ENCODE measurements at places on chromosomes 5 and 9.

- no peak for DNase-seq
Measured at GRCh38 chr5:83760579-83760978, 39.9 kb upstream of the HAPLN1 start.

- DNase-seq: no peak
Measured at GRCh38 chr9:21002040-21002439, 29.4 kb downstream of the HACD4 start.

DNA sequence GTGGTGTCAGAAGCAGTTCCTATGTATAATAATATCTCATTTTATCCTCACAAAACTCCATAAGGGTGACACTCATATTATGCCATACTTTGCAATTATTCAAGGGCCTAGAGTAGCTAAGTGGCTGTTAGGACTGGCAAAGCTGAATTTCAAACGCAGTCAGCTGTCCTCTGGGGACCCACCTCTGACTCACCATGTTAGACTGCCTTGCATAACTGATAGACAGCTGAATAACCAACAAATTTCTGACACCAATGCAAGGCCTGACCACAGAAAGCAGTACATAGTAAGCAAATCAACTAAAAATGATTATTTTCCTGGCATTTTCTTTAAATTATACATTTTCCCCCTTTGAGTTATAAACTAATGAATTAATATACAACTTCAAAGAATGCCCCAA is 251.6 kb upstream of the PTGER4 start:
- DNase-seq: no peak

DNA sequence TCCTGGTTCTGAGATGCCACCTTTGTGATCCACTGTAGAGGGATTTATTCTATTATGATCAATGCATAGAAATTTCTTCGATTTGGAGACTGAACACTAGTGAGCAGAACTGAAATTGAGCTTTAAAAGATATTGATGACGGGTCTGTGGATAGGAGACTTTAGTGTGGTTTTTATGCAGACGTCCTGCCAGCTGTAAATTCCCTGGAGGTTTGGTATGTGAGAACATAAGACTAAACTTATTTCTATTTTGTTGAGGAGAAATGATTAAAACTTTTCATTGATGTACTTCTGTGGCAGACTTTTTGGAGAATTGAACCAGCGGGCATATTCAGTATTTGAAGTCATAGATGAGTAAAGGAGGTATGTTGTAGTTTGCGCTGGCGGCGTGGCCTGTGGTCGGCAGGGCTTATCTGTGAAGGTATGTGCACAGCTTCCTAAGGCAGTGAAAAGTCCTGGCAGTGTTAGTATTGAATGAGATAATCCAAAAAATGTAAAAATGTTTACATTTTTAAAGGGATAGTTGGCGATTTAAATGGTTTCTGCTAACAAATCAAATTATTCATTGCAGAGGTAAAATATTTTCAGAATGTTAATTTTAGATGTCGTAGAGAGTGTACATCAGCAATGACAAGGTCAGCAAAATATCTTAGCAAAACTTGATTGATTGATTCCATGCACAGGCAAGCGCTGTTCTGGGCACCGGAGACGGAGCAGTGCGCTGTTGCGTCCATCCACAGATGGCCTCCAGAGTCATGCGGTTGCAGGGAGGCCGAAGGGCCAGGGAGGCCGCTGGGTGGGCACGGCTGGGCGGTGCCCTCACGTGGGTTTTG is 20.4 kb downstream of the TENT4A start:
- DNase-seq: no peak

DNA sequence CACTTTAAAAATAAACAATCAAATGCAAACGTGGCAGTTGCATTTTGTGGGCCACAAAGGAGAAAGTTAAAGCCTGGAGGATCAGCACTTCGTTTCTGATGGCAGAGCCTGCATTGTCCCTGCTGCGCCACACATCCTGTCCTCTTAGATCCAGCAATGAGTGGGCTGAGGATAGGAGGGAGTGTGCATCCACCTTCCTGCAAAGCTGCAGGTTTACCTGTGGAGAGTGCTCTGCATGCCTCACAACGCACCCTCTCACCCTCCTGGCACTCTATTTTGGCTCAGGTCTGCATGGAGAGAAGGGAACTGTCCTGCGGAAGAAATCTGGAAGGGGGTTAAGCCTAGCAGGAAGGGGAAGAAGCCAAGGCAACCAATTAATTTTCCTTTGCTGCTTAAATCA is 212.2 kb upstream of the SLC24A2 start:
- no peak for DNase-seq

DNA sequence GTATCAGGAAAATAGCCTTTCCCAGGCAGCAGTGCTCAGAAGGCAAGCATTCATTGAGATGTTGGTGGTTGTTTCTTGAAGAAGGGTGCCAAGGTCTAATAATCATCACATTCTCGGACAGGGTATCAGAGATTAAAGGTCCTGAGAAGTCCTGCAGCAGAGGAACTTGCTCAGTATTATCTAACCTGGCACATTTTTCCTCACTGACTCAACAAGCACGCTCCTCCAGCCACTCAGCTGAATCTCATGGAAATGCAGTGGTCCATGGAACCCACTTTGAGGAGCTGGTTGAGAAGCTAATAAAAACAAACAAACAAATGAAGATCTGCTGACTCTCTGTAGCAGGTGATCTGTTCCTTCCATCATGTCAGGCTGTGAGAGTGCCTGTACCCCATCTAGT is 35.3 kb upstream of the ICE1 start:
- DNase-seq: no peak

DNA sequence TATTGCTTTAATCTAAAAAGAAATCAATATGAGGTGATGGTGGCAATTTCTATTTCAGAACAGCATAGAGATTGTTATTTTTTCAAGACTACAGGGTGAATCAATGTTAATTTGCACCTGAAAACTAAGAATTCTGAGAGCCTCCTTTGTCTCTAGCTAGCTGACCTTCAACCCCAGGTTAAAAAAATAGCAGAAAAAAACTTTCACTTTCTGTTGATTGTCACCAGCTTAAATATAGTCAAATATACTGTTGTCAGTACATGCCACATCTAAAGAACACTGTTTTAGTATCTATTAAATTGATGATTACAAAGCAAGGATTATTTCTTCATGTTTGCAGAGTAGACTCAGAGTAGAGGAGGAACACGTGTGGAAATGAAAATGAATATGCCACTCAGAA is 1371.4 kb downstream of the MAT2B start:
- DNase-seq: no peak

DNA sequence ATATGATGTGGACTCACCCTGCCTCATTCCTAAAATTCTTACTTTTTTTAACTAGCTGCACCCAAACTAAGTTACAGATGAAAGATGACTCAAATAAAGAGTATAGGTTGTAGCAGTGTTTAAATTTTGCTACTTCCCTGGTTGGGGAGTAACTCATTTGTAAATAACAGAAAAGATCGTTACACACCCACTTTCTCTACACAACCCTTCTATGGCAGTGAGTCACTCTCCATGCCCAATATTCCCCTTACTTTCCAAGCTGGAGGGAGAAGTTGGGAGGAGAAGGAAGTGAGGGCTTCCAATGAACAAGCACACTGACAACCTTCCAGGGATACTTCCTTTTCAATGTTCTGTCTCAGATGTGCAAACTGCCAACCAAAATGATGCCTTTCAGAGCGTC is 1.9 kb downstream of the RASEF start:
- no peak for DNase-seq

- DNase-seq: no peak
Measured at GRCh38 chr5:92637247-92637646, 943.8 kb downstream of the NR2F1-AS1 start.

Measured in thyroid gland (tissue), 4 donors.